Stimulated activated naive B cell treated with anti-CD40 and anti-IgM and Interleukin-4, amounts not matched to agents 10 μg/mL and 1 μg/mL and 100 μg/mL, for 72 hours (primary cell): ENCODE measurements at places on chromosomes 5 and 9.

DNA sequence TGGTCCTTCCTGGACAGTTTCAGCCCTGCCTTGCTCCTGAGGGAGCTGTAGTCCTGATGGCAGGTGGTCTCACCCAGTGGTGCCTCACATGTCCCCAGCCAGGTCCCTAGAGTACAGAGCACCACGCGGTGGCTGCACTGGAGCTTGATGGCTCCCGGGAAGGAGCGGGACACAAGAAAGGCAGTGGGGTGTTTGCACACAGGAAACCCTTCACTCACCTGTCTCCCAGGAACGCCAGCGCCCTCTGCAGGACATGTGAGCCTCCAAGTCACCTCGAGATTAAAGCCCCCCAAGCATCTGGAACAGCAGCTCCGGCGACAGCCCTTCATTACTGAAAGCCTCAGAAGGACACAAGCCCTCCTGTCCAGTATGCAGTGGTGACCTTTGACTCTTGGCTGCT is 19.9 kb upstream of the TMEM250 start:
- DNase-seq = no peak

DNA sequence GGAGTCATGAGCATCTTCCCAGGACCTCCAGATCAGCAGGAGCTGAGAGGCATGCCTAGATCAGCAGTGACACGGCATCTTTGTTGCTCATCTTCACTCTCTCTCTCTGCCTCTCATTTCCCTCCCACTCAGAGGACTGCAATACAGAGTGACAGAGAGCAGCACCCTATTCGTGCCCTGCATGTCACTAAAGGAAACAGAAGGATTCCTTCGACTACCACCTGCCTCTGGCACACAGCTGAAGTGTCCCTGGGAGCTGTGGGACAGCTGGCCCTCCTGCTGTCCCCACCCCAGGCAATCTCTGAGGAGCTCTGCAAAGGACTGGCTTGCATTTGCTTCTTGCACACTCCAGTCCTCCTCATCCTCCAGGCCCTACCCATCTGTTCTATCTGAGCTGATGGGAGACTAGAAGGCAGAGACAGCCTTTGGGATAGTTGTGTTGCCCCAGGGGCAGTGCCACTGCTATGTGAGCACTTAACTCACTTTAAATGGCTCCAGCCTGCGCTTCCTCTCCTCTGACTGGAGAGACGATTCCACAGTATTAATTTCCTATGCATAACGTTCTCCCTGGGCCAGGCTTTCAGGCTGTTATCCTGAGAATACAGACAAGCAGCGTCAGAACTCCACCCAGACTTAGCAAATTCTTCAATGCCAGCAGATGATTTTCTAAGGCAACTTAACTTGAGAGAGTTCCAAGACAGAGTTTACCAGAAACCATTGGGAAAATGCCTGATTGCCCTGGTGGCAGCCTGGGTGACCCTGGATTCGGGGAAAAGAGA is 167.6 kb upstream of the MAP1B start:
- no peak for DNase-seq

DNA sequence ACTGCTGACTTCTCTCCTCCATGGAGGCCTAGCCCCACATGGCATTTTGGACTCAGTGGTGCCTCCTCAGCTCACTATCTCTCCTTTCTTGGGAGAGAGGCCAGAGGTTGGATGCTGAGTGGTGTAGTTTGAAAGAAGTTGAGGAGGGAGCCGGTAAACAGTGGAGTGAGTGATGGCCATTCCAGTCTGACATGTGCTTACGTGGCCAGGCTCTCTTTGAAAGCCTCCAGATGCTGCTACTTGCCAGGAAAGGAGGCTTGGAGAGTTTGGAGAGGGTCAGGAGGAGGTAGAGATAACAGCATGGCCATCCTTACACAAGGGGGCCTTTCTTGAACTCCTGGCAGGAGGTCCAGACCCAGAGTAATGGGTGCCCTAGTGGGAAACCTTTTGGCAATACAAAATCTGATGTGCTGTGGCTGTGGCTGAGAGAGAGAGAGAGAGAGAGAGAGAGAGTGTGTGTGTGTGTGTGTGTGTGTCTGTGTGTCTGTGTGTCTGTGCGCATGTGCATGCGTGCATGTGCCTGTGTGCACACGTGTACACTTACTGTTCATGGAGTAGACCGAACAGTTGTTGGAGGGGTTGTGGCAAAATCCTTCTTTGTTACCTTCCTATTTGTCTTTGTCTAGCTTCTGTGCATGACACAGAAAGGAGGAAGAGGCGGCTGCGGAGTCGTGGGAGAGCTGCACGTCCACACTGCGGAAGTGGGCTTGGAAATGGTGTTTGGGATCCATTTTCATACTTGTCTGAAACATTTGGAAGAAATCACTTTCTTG is 37.8 kb downstream of the RALGPS1 start:
- DNase-seq = no peak

- DNase-seq = no peak
Measured at GRCh38 chr9:2243666-2244555, 228.8 kb downstream of the SMARCA2 start.

DNA sequence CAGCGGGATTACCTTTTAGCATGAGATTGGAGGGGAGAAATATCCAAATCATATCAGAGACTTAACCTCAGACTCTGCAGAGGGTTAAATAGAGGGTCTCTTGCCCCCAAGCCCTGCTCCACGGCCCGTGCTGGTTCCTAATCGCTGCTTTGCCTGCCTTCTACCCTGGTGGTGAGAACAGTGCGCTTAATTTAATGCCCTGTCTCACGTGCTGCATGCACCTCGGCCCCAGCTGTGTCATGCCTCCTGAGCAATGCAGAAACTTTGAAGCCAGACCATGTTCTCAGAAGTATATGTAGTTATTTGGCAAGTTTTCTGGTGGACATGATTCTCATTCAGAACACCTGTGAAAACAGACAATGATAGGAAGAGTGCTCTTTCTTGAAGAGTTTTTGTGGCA is 1.4 kb downstream of the OTULIN start:
- DNase-seq = peak; percentile 28

DNA sequence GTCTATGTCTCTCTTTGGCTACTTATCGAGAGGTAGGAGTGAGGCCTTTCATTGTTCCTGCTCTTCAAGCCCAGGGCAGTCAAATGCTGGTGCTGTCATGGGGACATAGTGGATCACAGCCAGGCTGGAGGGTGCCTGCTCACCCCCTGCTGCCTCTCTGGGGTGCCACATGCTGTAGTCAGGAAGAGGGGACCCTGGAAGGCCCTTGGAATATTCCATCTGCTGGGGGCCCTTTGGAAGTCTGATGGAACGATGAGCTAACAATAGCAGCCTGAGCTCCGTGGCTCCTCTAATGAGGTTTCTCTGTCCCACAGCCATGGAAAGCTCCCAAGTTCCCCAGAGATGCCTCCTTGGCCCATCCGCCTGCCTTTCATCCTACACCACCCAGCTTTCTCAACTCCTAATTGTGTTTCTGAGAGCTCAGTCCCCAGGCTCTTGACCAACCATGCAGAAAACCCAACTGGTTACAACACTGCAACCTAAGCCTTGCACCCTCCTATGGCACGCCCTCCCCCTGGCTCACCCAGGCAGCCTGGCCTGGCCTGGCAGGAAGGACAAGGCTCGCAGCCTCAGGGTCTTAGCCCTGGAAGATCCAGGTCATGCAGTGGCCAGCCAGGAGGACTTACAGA is 91.7 kb downstream of the NRG2 start:
- DNase-seq = no peak

DNA sequence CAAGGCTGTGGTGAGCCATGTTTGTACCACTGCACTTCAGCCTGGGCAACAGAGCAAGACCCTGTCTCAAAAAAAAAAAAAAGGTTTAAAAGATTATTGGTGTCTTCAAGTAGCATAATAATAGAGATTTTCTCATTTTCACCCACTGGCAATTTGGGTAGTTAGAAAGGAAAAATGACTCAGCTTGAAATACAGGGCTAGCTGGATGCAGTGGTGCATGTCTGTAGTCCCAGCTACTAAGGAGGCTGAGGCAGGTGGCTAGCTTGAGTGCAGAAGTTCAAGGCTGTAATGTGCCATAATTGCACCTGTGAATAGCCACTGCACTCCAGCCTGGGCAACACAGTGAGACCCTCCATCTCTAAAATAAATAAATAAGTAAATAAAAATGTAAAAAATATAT is 111.1 kb downstream of the ARRDC3 start:
- DNase-seq = no peak

- no peak for DNase-seq
Measured at GRCh38 chr5:73136055-73136562, 15.7 kb downstream of the TMEM171 start.
